Tibial nerve (tissue), 4 donors: ENCODE measurements at places on chromosomes 2 and 18. TPM values are rescaled to one million over a fixed set of nuclear protein-coding genes. Genes with fewer than 3 reads are reported as not detected.

DNA sequence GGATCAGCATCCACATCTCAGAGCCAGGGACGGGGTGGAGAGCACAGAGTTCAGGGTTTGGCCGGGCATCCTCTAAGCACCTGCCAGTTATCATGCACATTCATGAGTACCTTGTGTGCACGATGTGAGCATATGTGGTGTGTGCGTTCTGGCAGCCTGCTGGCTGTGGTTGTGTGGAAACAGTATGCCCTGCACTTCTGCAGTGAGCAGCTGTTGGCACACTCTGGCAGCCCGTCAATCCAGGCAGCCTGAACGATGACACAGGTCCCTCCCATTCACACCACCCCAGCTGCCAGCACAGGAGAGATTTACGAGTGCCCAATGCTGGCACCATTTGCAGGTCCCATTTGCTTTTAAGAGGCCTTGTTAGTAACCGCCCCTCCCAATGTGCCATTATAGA lies 74.2 kb downstream of the CD8B2 start:
- DNase-seq, result no peak

- DNase-seq, result no peak
These were observed 76.3 kb downstream of the COLEC12 start for GRCh38 chr18:424071-424661.

DNA sequence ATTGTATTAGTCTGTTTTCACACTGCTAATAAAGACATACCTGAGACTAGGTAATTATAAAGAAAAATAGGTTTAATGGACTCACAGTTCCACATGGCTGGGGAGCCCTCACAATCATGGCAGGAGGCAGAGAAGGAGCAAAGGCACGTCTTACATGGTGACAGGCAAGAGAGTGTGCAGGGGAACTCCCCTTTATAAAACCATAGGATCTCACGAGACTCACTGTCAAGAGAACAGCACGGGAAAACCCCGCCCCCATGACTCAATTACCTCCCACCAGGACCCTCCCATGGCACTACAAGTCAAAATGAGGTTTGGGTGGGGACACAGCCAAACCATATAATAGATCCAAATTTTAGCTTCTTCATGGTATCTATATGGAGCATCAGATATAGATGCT lies 69.6 kb upstream of the TMEM87B start:
- DNase-seq, result no peak

- no peak for DNase-seq
These were observed 52.9 kb downstream of the RNU4ATAC start for GRCh38 chr2:121583555-121583954.

WDFY1 gene
- total RNA-seq, result 61.8 TPM

PRKAG3 gene
- not detected for total RNA-seq

DNA sequence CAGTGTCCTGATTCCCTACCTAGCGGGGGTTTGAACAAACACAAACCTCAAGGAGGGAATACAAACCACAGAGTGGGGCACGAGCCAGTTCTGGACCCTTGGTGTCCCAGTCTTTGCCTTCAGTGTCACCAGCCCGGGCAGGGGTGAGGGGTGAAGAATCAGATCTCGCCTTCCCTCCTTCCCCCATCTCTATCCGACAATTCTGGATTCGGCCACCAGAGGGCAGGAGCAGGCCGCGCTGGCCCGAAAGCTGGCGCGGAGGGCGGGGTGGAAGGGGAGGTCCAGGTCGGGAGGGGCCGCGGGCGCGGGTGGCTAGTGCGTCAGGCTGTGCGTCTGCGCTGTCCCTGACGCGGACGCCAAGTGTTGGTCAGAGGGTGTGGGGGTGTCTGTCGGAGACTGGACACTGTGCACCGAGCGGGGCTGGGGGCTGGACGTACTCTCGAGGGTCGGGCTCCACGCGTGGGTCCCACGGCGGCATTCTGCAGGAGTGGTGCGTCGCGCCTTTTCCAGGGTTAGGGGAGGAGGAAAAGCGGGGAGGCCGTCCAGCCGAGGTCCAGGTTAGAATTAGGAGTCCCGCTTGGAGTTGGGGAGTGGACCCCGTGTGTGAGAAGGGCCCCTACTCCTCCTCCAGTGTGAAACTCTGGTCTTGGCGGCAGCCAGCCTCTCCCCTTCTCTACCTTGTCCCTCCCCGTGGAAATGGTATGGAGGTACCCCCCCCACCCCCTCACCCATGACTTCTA lies 2.9 kb upstream of the CRYBA2 start:
- DNase-seq, result peak; percentile 82

KIF1A gene
- 31.9 TPM for total RNA-seq

RNF152 gene
- total RNA-seq, result 16.7 TPM

GRCh38 chr2:121993682-121994081 lies 238.2 kb downstream of the TSN start:
- DNase-seq, result no peak

DNA sequence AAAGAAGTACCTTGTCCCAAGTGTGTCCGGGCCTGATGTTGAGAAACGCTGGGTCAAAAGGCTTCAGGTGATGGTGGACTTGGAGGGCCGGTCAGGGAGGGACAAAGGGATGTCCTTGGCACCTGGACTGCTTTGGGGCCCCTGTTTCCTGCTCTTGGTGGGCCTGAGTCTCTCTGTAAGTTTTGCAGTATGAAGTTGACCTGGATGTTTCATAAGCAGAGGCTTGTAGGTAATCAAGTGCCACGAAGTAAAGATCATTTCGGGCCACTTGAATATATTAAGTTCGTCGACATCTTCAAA lies 29.4 kb downstream of the ASAP2 start:
- no peak for DNase-seq

GRCh38 chr2:187989925-187990623 lies 301.6 kb upstream of the GULP1 start:
- DNase-seq, result no peak

ABCB11 gene
- total RNA-seq, result 0.39 TPM

- DNase-seq, result no peak
These were observed 127.2 kb downstream of the CTNNA2 start for GRCh38 chr2:79640001-79640400.

- DNase-seq, result no peak
These were observed 8.5 kb downstream of the SUCLG1 start for GRCh38 chr2:84450288-84451227.

- no peak for DNase-seq
These were observed 111.8 kb upstream of the STON1 start for GRCh38 chr2:48417856-48418838.

ERMN gene
- 0.39 TPM for total RNA-seq

RUFY4 gene
- total RNA-seq, result not detected

DNA sequence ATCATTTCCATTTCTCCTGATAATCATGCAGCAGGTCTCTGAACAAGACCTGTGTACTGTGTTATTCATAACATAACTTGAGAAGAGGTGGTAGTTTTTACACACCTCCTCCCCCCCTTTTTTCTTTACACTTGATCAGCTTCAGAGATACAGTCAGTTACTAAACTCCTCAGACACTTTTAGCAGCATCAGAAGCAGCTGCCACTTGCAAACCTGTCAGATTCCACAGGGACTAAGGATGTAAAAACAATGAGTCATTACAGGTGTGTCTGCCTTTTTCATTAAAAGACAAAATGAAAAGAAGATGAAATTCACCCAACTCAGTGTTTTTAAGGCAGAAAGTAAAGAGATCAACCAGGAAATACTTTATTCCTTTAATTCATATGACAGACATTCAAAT lies 254.0 kb downstream of the NRXN1 start:
- no peak for DNase-seq

DNA sequence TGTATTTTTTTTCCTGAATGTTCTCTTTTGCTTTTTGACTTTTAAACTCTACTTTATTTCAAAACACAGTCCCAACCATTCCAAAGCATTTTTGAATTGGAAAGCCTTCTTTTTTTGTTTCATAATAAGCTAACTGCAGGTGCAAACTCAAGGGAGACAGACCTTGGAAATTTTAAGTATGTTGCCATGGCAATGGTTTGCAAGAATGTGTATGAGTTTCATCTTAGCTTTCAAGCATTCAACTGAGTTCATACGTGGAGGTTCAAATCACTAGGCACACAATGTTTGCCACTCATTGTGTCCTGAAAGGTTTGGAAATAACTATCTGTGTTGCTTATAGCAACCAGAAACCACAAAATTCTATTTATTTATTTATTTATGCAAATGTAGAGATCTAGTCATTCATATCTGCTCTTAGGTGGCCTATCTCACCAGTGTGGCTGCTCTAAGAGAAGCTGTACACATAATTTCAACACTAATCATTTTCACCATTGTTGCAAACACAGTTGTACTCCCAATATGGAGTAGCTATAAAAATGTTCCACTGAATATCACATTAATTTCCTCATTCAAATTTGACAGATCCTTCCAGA lies 805.7 kb upstream of the FSHR start:
- no peak for DNase-seq

TRIM43 gene
- not detected for total RNA-seq

GRCh38 chr2:72973566-72974435 lies 56.5 kb downstream of the EMX1 start:
- peak; percentile 19 for DNase-seq

GRCh38 chr2:240996834-240997140 lies 1.6 kb upstream of the SNED1 start:
- DNase-seq, result peak; percentile 13

DNA sequence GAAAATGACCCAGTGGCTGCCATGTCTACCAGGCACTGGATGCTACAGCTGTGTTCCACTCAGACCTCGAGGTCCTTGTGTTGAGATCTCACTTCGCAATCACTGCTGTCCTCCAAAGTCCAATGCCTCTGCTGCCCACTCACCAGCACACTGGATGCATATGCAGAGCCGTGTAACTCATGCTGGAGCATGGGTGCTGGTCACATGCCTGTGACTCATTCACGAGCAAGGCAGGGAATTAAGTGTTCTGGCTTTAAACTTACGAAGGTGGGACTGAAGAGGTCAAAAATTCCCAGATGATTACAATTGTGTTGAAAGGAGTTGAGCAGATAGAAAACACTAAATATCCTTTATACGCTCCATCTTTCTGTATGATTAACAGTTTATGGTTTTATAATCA lies 417.5 kb downstream of the NUP35 start:
- no peak for DNase-seq

DNA sequence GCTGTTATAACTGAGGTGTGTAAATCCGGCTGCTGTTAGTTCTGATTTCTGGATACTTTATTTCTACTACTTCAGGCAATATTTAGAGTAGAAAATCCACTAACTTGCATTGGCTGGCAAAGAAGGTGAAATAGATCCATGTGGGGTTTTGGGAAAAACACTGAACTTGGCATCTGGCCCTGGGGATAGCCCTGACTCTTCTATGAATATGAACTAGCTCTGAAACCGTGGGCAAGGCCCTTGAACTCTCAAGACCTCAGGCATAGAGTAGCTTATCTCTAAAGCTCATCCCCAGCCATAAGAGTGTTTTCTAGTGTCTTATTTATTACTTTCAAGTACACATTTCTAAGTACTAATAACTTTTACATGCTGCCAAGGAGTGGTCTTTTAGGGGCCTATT lies 25.8 kb downstream of the PARD3B start:
- no peak for DNase-seq

ERICH2 gene
- total RNA-seq, result not detected

MC5R gene
- total RNA-seq, result not detected

GRCh38 chr18:45589356-45590035 lies 25.8 kb upstream of the SLC14A2 start:
- no peak for DNase-seq

GRCh38 chr2:217086038-217086522 lies 226.2 kb upstream of the TNP1 start:
- DNase-seq, result no peak

GRCh38 chr2:196601430-196602306 lies 37.8 kb upstream of the CCDC150 start:
- DNase-seq, result no peak

- no peak for DNase-seq
These were observed 117.3 kb upstream of the STON1 start for GRCh38 chr2:48412443-48413250.

- DNase-seq, result no peak
These were observed 320.0 kb upstream of the TRIB2 start for GRCh38 chr2:12396699-12397098.

DNA sequence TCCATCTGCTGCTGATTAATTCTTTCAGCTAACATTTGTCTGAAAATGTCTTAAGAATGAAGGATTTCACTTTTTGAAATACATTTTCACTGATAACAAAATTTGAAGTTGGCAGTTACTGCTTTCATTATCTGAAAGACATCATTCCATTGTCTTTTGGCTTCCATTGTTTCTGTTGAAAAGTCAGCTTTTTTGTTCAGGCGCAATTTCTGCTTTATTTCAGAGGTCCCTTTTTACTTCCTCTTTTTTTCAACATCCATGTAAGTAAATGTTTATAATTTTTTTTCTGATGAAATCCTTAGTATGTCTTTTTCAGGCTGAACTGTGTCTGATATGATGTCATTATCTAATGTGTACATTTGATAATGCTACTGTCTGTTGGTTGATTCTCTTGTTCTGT lies 184.2 kb downstream of the RND3 start:
- no peak for DNase-seq

GRCh38 chr2:47201224-47201623 lies 46.1 kb upstream of the STPG4 start:
- no peak for DNase-seq

DNA sequence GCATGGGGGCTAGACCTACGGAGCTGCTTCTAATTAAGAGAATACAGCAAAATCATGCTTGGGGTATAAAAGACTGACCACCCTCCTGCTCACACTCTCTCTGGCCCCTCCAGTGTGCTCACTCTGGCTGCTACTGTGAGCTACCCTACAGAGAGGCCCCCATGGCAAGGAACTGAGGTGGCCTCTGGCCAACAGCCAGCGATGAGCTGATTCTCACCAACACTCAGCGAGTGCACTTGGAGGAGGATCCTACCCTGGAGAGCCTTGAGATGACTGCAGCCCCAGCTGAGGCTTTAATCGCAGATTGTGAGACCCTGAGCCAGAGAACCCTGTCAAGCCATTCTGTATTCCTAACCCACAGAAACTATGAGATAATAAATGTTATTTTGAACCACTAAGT lies 88.2 kb downstream of the GFPT1 start:
- no peak for DNase-seq

DNA sequence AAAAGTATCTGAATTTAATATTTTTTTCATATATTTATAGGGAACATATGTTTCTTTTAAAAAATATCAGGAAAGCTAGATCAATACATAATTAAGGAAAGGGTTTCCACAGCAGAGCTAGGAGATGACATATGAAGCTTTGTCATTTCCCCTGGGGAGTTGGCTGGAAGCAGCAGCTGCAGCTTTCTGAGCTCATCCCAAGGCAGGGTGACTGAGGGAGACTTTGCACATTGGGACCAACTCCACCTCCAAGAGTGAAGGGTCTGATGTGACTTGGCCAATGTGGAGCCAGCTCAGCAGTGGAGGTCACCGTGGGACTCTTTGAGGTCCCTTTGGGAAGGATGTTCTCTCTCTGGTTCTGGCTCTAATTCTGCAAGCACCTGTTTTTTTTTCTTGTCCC lies 315.1 kb downstream of the RDH14 start:
- no peak for DNase-seq

DNA sequence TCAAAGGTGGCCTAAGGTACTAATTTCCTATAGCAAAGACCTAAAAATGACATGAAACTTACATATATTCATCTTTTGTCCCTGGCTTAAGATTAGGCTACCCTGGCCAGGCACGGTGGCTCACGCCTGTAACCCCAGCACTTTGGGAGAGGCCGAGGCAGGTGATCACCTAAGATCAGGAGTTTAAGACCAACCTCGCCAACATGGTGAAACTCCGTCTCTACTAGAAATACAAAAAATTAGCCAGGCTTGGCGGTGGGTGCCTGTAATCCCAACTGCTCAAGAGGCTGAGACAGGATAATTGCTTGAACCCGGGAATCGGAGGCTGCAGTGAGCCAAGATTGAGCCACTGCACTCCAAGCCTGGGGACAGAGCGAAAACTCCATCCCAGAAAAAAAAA lies 5.9 kb downstream of the SRSF7 start:
- DNase-seq, result no peak

UGT1A1 gene
- total RNA-seq, result not detected

GRCh38 chr2:188969236-188969635 lies 4.9 kb upstream of the COL3A1 start:
- no peak for DNase-seq
